ENCODE measurements at places on chromosomes 7 and 10.
A peak's percentile ranks its signal among the peaks of the same experiment; 100 is the strongest.

- DNase-seq = peak; percentile 6
These were observed 67.6 kb downstream of the ITGA8 start for GRCh38 chr10:15652117-15652516.

- no peak for DNase-seq
These were observed 48.3 kb upstream of the STEAP1B start for GRCh38 chr7:22548313-22548712.

- DNase-seq = no peak
These were observed 51.5 kb downstream of the RSU1 start for GRCh38 chr10:16765509-16766375.

- peak; percentile 57 for DNase-seq
These were observed 142.9 kb downstream of the NOC3L start for GRCh38 chr10:94219829-94220228.

DNA sequence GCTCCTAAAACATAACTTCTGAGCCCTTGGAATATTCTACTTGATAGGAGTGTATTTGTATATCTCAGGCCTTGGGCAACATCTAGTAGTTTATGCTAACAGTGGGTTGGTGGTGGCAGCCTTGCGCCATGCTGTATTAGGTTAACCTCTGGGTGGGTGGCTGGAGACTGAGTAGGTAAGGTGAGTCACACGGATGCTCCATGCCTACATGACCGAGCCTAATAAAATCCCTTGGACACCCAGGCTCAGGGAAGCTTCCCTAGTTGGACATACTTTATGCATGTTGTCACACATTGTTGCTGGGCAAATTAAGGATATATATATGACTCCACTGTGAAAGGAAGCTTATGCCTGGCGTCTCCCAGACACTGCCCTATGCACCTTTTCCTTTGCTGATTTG lies 6.0 kb upstream of the DAGLB start:
- peak; percentile 94 for DNase-seq

DNA sequence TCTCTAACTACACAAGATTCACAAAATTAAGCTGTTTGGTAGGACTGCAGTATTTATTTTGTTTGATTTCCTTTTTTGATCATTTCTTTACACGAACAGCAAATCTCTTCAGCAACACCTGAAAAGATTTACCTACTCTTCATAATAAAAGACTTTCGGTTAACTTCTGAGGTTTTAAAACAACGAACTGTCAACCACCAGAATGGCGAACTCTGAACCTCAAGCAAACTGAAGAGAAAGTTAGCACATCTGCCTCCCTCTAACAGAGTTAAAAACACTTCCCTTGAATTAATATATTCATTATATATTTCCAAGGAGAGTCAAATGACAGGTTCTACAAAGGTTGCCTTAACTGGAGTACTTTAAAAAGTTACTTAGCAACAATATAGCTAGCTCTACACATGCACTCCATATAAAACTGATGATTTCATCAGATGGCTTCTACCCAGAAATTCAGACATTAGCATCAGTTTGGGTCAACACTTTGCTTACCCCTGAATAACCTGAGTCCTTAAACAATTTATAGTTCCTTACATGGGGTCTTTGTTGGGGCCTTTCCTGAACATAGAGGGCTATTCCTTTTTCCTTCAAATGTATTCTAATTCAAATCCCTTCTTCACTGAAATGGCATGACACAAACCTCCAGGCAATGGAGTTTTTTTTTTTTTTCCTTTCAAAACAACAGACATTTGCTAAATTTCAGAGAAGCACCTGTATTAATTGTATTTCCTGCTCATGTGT lies 118.3 kb downstream of the SEM1 start:
- no peak for DNase-seq

DNA sequence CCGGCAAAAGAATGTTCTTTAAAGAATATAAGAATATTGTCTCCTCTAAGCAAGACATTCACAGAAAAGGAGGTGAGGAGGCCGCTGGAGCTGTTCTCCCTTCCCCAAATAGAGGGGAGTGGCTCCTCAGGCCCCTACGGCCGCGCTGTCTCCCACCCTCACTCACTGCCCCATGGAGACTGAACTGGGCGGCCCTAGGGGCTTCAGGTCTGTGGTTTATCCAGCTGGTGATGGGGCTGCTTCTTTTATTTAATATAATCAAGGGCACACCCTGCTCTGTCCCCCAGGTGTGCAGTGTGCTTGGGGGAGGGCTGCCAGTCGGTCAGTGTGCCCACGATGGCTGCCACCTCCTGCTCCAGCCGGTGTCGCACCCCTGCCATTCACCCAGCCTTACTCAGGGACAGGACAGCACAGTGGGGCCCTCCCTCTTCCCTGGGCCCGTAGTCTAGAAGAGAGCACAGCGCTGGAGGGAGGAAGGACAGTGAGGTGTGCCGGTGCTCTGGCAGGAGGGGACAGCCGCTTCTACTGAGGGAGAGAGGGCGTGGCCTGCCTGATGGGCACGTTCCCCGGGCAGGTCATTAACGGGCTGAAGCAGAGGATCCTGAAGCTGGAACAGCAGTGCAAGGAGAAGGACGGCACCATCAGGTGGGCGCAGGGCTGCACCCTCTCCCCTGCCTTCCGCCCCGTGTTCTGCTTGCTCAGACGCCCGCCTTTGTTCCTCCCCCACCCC lies 23.4 kb downstream of the IQCE start:
- no peak for DNase-seq

GRCh38 chr7:80954191-80954590 lies 35.3 kb upstream of the SEMA3C start:
- no peak for DNase-seq

DNA sequence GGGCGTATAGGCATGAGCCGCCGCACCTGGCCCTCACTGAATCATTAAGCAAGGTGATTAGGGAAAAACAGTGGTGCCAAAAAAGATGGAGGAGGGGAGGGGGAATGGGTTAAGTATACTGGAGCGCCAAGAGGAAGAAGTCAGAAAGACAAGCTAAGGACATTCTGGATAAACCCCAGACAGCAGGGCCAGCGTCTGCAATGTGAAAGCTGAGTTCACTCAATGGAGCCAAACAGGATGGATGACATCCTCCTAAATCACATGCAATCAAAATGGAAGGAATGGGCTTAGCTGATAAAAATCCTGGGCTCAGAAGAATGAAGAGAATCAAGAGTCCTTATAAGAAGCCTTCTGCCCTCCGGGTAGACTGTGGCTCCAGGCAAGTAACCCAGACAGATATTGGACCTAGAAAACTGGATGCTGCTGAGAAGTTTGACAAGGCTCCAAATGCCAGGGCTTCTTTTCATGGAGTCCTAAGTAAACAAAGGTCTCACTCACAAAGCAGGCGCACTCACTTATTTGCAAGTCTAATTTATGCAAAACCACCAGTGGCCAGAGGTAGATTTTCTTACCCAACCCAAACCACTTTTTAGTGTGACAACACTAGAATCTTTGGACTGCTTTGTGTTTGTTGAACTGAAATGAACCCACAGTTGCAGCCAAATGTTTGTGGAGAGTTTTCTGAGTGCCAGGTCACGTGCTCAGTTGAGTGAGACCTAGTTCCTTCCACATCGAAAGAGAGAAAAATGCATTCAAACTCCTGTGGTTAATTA lies 519.1 kb upstream of the AUTS2 start:
- no peak for DNase-seq

DNA sequence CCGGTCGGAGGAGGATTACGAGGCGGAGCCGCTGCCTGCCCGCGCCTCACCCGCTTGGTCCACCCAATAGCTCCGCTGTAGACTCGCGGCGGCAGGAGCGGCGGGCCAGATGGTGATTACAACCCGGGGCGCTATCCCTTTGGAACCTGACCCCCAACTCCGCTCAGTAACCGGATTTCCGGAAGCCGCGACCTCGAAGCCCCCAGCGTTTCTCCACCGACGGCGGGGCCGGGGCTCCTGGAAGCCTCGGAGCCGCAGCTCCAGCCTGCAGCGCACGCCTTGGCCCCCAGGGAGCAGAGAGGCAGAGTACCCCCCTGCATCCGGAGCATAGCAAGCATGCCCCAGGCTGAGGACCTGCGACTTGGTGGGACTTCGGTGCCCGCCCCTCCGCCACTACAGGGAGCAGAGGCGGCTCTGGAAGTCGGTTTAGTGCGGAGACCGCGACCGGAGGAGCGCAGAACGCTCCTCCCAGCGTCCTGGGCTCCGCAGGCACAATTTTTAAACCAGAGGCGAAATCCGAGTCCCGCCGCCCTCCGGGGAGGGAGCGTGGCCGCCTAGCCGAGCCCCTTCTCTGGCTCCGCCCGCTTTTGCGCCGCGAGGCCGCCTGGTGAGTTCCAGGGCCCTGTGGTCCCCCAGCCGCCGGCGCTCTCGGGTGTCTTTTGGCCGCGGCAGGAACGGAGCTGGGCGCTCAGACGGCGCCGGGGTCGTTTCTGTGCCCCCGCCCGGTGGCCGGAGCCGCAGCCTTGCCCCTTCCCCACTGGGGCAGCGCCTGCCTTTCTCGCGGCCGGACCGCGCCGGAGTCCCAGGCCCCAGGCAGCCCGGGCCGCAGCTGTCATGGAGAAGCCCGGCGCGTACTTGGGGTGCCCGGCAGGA lies 28.2 kb upstream of the BMS1 start:
- peak; percentile 67 for DNase-seq

- no peak for DNase-seq
These were observed 63.2 kb downstream of the KAT6B start for GRCh38 chr10:74889662-74889998.

GRCh38 chr7:685540-685939 lies 41.0 kb upstream of the DNAAF5 start:
- DNase-seq = no peak

- DNase-seq = no peak
These were observed 316.2 kb downstream of the CAMK1D start for GRCh38 chr10:12665501-12665900.

DNA sequence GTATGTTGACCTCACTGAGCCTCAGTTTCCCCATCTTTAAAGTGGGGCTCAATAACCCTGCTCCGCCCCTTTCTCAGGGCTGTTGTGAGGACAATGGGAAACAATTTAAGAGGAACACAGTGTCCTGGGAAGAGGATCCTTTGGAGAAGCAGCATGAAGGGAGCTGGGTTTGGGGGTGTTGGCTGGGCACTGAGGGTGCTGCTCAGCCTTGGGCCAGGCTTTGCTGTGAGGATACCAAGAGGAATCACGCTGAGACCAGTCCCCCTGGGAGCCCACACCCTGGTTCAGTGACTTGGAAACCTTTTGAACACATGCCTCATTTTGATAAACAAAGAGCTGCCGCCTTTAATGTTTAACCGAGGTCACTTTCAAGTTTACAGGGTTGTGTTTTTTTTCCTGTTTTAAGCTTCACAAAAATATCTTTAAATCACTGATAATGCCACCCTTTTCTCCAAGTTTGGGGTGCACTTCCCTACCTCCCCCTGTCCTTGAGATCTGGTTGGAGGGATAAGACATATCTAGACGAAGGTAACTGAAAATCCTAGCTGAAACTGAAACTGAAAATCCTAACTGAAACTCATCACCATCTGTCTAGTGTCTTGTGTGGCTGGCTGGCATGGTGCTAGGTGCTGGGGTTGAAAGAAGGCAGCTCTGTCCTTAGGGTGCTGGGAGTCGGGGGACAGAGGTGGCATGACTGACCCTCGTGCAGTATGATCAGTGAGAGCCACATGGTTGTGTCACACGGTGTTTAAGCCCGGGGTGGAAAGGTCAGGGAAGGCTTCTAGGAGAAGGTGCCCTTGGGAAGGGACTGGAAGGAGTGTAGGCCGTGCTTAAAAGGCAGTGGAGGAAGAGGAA lies 27.7 kb downstream of the ZNF775 start:
- no peak for DNase-seq

DNA sequence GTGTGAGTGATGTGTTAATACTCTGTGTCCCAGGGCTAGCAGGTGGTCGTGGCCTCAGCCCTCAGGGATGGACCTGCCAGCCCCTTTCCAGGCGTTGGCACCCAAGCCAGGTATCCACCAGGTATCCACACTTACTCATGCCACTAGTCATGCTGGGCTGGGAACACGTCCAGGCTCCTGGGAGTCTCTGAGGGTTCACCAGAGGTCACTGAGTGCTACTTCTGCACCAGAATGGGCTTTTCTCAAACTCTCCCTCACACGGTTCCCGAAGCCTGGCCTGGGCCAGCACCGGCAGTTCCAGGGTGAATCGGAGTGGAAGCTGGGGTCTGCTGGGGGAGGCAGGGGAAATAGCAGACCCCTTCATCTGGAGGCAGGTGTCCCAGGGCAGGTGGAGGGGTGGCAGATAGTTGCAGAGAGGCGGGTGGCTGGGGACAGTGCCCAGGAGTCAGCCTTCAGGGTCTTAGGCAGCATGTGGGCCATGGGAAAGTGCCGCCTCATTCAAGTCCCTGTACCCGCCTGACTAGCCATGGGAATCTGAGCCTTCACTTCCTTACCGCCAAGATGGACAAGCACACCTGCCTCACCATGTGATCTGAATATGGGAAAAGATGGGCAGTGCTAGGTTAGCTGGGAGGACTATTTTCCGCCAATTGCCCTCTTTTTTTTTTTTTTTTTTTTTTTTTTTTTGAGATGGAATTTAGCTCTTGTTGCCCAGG lies 95.5 kb upstream of the GTF2I start:
- no peak for DNase-seq

DNA sequence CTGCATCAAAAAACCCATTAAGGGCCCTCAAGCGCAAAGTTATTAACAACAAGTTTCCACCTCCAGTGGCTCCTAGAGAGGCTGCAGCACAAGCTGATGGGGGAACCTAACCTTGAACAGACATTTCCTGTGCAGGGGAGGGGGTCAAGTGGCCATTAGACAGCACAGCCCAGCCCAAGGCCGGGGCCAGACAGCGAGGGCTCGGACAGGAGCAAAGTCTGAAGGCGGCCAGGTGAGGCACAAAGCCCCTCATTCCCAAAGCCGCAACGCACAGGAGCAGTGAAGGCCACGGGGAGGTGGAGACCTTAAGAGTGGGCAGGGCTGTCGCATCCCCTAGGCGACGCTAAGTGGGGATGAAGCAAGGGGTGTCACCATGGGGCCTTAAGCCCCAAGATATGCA lies 73.2 kb upstream of the ZNF746 start:
- DNase-seq = no peak

DNA sequence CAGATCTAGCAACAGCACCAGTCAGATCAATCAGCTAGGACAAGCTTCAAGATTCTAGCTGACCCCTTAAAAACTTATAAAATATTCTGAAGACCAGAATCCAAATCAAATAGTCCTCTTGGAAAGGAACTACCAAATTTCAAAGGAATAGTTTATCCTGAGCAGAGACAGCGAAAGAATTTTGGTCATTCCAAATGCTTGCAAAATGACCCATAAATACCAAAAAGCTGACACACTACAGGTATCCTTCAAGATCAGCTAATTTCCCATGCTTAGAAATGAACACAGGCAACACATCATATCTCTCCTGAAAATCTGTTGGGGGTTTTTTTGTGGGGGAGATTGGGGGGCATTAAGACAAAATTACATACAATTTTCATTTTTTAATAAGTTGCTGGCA lies 78.8 kb downstream of the PDSS1 start:
- DNase-seq = no peak

- no peak for DNase-seq
These were observed 54.4 kb downstream of the MTPAP start for GRCh38 chr10:30294476-30295240.

- DNase-seq = peak; percentile 33
These were observed 433 bp upstream of the PLXNA4 start for GRCh38 chr7:132576721-132577085.
